Temporal lobe (tissue), 4 donors: ENCODE measurements at places on chromosomes 6 and 20. TPM values are rescaled to one million over a fixed set of nuclear protein-coding genes. Genes with fewer than 3 reads are reported as not detected.

The CFAP61 gene
- 2.5 TPM for total RNA-seq

The OOEP gene
- total RNA-seq, result not detected

The R3HDML gene
- total RNA-seq, result not detected

The BHLHE23 gene
- 0.25 TPM for total RNA-seq

The RNF39 gene
- not detected for total RNA-seq

The PPP1R16B gene
- total RNA-seq, result 10.1 TPM

The GSTA3 gene
- total RNA-seq, result not detected

The MTO1 gene
- 11.8 TPM for total RNA-seq
